Stimulated activated CD8-positive, alpha-beta memory T cell treated with anti-CD3 and anti-CD28 coated beads, Interleukin-2, amount 100 ng/mL, for 48 hours (primary cell): ENCODE measurements at places on chromosomes 11 and 22.

GRCh38 chr11:19816040-19816439 lies 103.4 kb downstream of the NAV2 start:
- no peak for DNase-seq

DNA sequence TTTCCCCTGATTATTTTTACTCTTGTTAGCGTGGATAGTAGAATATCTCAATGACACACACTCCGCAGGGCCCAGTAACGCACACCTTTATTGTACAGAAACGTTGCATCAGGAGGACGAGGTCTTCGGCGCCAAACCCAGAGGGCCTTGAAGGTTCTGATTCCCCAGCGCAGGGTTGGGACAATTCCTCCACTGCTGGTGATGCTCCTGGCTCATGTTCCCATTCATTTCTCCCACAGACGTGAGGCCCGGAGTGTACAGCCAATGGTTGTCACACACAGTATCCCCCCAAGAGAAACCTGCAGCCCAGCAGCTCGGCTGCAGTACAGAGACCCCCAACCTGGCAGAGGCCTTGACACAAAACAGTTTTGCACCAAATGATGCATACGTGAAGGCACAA lies 6.1 kb upstream of the ANO1 start:
- no peak for DNase-seq

- DNase-seq: peak; percentile 41
These were observed 616 bp downstream of the BTBD10 start for GRCh38 chr11:13462311-13462900.

DNA sequence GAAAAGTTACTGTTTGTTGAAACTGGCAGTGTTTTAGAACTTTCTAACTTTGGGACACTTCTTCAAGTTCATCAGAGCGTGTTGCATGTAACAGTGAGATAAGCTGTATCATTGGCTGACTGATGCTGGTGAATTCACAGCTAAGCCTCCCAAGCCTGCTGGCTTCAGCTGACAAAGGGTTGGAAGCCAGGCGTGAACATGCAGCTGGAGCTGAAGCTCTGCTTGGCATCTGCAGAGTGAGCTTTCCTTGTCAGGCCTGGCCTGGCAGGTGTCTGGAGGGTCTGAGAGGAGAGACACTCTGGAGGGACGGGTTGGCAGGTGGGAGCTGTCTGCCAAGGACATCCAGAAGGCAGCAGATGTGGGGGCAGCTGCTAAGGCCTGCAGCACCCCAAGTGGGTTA lies 1.5 kb downstream of the AMPD3 start:
- DNase-seq: no peak

DNA sequence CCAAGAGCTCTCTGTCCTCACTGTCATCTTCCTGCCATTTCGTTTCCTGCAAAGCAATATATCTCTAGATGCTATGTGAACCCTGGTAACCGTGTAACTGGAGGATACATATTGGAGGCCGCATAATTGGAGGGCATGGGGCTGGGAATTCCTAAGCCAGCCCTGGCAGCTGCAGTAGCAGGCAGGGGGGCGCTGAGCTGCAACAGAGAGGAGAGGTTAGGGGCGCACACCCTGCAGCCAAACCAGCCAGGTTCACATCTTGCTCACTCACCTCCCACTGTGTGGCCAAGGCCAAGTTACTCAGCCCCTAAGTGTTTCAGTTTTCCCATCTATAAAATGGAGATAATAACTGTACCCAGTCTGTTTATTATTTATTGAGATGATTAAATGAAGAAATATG lies 39.9 kb upstream of the ZBTB16 start:
- DNase-seq: no peak

GRCh38 chr11:85815186-85815931 lies 4.4 kb upstream of the SYTL2 start:
- DNase-seq: no peak

- no peak for DNase-seq
These were observed 71.6 kb upstream of the NECTIN1 start for GRCh38 chr11:119800619-119801018.

DNA sequence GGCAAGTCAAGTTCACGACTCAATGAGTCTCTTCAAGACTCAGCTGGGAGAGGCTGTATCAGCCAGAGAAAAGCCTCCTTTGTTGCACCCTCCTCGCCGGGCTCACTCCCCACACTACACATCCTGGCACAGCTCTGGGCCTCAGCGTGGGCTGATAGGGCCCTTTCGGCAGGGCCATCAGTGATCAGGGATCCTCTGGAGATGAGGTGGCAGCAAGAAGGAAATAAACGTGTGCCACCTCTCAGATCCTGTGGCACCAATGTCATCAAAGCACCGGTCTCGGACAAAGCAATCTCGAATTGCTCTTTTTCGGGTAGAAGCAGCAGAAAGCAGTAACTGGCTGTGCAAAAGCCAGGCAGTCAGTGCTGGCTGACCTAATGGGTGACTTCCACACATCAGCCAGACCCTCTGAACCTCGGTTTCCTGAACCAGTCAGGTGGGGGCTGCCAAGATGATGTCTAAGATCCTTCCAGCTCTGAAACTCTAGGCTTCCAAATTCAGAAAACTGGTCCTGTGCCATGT lies 2.1 kb downstream of the EHD1 start:
- DNase-seq: no peak

GRCh38 chr11:20102397-20102796 lies 57.9 kb downstream of the DBX1 start:
- no peak for DNase-seq

- DNase-seq: peak; percentile 58
These were observed 268.4 kb downstream of the ETS1 start for GRCh38 chr11:128318856-128319474.

- DNase-seq: no peak
These were observed 882 bp downstream of the FREY1 start for GRCh38 chr11:45906096-45906682.

DNA sequence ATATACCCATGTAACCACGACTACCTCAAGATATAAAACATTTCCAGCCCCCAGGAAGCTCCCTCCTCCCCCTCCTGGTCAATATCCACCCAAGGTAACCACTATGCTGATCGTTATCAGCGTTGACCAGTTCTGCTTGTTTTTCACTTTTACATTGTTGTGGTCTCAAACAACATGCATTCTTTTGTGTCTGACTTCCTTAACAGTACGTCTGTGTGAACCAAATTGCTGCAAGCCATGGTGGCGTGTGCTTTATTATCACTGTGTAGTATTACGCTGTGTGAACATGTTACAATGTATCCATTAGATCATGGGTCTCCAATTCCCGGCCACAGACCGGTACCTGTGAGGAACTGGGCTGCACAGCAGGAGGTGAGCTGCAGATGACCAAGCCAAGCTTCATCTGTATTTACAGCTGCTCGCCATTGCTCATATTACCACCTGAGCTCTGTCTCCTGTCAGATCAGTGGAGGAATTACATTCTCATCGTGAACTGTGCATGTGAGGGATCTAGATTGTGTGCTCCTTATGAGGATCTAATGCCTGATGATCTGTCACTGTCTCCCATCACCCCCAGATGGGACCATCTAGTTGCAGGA lies 15.5 kb upstream of the GRK3 start:
- DNase-seq: no peak

DNA sequence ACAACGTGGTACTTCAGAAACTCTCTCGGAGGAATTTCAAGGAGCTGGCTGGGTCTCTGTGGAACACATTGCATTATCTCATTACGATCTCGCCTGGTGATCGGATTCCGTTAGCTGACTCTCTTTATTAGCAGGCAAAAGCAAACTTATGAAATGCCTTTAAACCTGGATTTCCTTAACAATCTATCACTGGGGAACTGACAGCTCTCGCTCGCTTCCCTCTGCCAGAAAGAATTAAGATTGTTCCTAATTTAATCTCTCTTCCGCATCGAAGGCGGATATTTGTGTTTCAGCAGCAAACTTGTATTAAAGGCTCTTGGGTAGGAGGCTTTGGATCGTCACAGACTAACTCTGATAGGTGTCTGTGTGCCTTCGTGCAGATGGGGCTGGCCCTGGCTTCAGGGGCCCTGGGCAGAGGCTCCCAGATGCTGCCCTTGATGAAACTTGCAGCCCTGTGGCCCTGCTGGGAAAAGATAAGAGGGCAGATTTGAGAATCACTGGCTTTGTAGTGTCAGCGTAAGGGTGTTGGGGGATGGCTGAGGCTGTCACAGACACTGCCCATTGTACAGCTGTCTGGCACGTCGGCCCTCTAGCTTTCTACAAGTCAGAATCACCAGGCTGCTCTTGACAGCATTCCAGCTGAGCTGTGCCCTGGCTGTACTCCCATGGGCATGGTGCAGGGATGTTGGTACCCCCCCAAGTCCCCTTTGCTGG lies 162.2 kb upstream of the NECTIN1 start:
- no peak for DNase-seq

DNA sequence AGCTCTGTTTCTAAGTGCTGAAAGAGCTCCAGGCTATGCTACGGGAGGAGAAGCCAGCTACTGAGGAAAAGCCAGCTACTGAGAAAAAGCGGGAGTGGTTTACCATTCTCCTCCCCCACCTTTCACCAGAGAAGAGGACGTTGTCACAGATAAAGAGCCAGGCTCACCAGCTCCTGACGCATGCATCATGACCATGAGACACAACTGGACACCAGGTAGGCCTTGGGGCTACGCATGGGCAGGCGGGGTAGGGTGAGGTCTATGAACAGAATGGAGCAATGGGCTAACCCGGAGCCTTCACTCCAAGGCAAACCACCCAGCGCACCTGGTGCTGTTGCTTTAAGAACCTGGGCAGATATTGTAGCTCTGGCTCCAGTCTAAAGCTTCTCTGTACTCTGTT lies 1.1 kb downstream of the IL18BP start:
- DNase-seq: no peak

DNA sequence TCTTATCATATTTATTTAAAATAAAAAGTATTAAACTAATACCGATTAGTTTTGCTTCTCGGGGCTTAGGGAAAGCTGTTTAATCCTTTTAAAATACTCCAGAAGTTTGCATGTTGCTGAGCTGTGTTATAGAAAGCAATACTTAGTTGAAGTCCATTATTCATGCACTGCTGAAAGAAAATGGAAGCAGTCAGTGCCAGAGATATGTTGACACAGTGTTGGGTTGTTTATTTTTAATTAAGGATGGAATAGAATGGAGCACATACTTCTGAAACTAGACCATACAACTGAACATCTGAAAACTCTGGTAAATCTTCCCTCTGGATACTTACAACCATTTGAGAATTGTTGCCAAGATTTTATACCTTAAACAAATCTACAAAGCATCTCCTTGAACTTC lies 282.7 kb upstream of the CCDC179 start:
- DNase-seq: no peak

DNA sequence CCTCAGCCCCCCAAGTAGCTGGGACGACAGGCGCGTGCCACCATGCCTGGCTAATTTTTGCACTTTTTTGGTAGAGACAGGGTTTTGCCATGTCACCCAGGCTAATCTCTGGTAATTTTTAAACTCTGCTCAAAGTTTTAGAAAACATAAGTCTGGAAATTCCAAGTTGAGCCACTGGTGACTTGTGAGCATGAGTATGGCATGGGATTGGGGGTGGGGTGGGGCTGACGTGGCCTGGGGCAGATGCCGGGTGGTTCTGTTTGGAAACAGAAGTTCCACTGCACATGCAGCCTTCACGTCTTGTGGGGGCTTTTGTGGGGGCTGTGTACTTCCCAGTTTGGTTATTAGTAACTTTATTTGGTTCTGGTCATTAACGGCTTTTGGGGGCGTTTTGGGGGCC lies 67.3 kb downstream of the PTPRJ start:
- DNase-seq: no peak

DNA sequence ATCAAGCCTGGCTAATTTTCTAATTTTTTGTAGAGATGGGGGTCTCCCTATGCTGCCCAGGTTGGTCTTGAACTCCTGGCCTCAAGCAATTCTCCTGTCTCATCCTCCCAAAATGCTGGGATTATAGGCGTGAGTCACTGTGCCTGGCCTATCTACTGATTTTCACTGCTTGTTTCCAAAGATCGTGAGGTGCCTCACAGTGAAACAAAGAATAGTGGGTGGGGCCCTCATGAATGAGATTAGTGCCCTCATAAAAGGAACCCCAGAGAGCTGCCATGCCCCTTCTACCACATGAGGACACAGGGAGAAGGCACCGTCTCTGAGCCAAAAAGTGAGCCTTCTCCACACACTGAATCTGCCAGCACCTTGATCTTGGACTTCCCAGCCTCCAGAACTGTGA lies 23.5 kb downstream of the TMEM184B start:
- DNase-seq: no peak

DNA sequence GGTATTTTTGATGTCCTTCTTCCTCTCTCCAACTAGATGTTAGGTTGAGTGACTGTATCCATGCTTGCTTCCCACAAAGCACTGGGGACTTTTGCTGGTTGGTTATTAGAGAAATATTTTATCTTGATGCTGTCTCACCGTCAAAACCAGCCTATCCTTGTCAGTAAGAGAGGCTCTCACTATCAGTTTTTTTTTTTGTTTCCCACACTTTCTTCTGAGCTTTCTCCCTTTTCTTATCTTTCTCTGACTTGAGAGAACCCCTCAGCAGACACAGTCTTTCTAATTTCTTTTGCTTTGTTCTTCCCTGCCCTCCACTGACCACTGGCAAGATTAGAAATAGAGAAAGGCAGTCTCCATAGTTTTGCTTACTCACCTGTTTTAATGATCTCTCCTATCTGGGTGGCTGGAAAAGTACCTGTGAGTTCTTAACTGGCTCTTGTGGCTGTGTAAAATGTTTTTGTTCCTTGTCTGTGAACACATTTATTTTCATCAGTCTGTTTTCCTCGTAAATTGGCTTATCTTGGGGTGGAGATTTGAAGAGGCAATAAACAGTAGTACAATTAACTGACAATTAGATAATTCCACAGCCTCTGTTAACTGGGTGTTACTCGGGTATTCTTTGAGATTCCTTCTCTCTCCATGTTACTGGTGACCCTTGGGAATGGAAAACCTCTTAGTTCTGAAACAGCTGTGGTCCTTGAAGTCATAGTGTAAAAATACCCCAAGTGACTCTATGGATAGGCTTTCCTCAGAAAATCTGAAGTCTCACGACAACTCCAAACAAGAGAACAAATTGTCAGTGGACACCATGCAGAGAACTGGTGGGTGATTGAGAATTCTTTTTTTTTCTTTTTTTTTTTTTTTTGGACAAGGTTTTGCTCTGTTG lies at the start of gene NXPE1:
TSS of gene NXPE1 (minus strand) at position 457 of the 886 bp plus-strand sequence. CDS start 8,680 bp downstream, outside the sequence.
- DNase-seq: no peak

- no peak for DNase-seq
These were observed 59.9 kb downstream of the GGTLC2 start for GRCh38 chr22:22704156-22704946.

GRCh38 chr11:14218728-14219127 lies 140.3 kb downstream of the RRAS2 start:
- DNase-seq: no peak

- DNase-seq: no peak
These were observed at the start of gene ZP1 for GRCh38 chr11:60866911-60867870. ZP1 (plus strand) TSS chr11:60867542; CDS start chr11:60867562, 20 bp downstream.

GRCh38 chr11:13358596-13359270 lies 81.1 kb downstream of the BMAL1 start:
- DNase-seq: no peak

DNA sequence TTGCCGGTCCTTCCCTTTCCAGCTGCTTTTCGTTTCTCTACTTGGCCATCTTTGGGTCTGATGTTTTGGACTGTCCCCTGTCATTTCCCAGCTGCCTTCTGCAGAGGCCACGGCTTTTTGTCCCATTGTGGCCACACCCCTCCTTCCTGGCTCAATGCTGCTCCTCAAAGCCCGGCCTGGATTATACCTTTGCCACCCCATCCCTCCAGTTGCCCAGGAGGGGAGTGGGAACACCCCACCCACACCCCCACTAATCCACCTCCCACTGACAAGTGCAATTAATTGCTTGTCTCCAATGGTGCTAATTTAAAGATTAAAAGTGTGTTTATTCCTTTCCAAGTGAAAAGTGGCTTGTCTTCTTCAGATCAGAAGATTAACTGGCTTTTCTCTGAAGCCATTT lies 34.2 kb upstream of the CSNK2A3 start:
- no peak for DNase-seq
